ENCODE measurements at places on chromosomes 7 and 10. TPM values are rescaled to one million over a fixed set of nuclear protein-coding genes. Genes with fewer than 3 reads are reported as not detected.

Gene CALML5
- not detected for total RNA-seq

DNA sequence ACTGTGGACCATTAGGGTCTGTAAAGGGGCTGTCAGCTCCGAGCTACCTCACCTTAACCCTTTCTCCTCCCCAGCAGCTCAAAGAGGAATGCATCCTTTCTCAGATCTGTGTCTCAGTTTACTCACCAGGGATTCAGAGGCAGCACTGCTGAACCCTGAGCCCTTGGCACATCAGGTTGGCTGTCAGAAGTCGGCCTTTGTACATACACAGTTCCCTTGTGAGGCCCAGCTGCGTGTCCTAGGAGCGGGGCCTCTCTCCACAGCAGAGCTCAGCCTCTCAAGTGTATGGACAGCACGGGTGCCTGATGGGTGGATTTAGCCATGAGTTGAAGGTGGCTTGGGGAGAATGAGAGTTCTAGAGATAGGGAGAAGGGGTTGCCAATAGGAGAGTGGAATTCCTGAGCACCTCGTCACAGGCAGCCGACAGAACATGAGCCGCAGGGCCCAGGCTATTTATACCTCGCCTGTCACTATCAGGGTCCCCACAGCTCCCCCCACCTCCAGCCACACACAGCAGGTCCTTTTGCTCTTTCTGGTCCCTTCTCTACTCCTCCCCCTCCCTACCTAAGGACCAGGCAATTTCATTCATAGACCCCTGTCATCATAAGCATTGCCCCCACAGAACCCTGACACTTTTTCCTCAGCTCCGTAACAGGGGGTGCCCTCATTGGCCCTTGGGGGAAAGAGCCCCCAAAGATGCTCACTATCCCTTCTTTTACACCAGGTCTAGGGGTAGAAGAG is 2.1 kb upstream of the FLNC start:
- H3K4me1 ChIP-seq = peaks cover 12% of the 10 kb centered on the region
- H3K36me3 ChIP-seq = no peaks in the 10 kb centered on the region
- no peak overlapping the region for H3K4me3 ChIP-seq
- H3K27ac ChIP-seq = no peak overlapping the region
- DNase-seq = no peak
- H3K27me3 ChIP-seq = peaks cover 52% of the 10 kb centered on the region

DNA sequence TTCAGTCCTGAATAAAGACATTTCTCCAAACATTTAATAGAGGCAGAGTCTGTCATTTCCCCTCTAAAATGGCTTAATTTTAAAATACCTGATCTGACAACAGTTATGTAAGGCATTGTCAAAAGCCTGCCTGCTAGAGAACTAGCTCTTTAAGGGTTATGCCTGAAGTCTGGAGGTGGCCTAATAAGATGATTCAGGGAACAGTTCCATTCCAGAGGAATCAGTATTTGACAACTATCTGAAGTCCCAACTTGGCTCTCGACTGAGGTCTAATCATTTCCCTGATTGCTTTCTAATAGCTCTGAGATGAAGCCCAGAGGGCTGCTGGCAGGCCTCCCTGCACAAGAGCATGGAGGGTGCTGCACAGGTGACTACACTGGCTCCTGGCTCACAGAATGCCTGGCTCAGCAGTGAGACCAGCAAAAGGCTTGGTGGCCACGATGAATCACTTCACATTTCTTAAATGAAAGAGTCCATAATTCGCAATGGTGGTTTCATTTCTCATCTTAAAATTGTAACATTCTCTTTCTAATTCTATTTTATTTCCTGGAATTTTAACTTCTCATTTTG is 509.6 kb upstream of the POM121L12 start:
- H3K27ac ChIP-seq = no peak overlapping the region
- no peak for DNase-seq

GRCh38 chr7:80311313-80311712 is 176.7 kb downstream of the GNAI1 start:
- DNase-seq = no peak
- no peaks in the 10 kb centered on the region for H3K27me3 ChIP-seq
- H3K4me3 ChIP-seq = no peak overlapping the region
- no peak overlapping the region for H3K27ac ChIP-seq

- no peaks in the 10 kb centered on the region for H3K27me3 ChIP-seq
- H3K36me3 ChIP-seq = peaks cover 1% of the 10 kb centered on the region
- no peak for DNase-seq
- H3K4me1 ChIP-seq = no peaks in the 10 kb centered on the region
Measured at GRCh38 chr7:19030281-19030680, 87.2 kb downstream of the TWIST1 start.

DNA sequence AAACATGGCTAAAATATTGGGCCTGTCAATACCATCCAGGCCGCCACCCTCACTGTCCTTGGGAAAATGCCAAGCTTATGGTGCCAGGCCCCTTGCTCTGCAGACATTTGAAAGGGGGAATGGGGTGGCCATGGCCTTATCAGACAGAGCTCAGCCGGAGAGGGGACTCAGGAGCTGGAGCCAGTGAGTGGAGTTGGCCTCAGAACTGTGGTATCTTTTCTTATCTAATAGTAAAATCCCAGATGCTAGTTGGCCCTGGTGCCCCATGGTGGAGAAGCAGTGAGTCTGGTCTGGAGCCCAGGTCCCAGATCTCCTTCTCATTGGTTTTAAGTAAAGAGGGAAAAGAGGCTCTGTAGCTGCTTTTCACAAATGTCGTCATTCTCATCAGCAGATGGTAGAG is 49.6 kb upstream of the SORCS3 start:
- DNase-seq = no peak
- no peaks in the 10 kb centered on the region for H3K27me3 ChIP-seq
- H3K36me3 ChIP-seq = no peaks in the 10 kb centered on the region
- peaks cover 12% of the 10 kb centered on the region for H3K4me1 ChIP-seq

Gene AKR1B15
- total RNA-seq = not detected

GRCh38 chr7:31955021-31955420 is 115.2 kb downstream of the PDE1C start:
- no peaks in the 10 kb centered on the region for H3K4me1 ChIP-seq
- no peak for DNase-seq
- H3K27ac ChIP-seq = no peak overlapping the region
- no peaks in the 10 kb centered on the region for H3K36me3 ChIP-seq
- H3K4me3 ChIP-seq = no peak overlapping the region

DNA sequence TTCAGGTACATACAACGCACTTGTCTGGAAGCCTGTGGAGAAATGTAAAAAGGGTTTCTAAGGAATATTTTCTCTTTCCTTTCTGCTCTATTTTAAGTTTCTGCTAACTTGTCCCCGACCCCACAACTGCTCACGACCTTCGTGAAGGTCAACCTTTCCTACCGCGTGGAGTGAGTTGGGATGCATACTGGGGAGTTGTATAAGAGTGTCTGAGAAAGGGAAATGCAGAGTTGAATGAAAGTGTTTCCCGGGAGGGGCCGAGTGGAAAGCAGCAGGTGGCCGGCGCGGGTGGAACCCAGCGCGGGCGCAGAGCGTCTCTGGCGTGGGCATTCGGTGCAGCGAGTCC is 17.9 kb upstream of the ACBD5 start:
- DNase-seq = no peak
- no peak overlapping the region for H3K27ac ChIP-seq
- H3K4me1 ChIP-seq = peaks cover 24% of the 10 kb centered on the region
- H3K4me3 ChIP-seq = peak overlapping the region; percentile 85

DNA sequence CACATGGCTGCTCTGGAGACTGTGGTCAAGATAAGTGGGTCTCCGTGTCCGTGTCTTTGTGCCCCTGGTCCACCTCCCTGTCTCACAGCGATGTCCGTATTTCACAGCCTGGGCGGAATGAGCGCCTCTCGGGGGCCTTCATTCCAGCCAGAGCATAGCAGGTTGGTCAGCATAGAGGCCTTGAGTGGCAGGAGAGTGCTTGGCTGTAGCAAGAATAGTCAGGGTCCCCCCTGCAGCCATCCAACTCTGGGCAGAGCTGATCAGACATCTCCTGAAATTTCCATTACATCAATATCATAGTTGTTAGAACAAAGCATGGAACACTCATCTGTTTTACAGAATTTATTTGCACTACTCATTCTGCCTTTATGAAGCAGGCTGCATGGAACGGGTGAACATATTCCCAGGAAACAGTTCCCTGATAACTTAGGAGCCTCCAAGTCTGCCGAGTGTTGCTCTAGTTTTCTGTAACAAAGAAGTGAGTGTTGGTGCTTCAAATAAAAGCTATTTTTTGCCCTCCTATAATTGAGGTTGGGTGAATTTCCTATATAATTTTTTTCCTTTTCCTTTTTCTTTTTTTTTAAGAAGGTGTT is 255.3 kb downstream of the INHBA start:
- no peak overlapping the region for H3K27ac ChIP-seq
- H3K4me1 ChIP-seq = no peaks in the 10 kb centered on the region
- H3K27me3 ChIP-seq = no peaks in the 10 kb centered on the region

DNA sequence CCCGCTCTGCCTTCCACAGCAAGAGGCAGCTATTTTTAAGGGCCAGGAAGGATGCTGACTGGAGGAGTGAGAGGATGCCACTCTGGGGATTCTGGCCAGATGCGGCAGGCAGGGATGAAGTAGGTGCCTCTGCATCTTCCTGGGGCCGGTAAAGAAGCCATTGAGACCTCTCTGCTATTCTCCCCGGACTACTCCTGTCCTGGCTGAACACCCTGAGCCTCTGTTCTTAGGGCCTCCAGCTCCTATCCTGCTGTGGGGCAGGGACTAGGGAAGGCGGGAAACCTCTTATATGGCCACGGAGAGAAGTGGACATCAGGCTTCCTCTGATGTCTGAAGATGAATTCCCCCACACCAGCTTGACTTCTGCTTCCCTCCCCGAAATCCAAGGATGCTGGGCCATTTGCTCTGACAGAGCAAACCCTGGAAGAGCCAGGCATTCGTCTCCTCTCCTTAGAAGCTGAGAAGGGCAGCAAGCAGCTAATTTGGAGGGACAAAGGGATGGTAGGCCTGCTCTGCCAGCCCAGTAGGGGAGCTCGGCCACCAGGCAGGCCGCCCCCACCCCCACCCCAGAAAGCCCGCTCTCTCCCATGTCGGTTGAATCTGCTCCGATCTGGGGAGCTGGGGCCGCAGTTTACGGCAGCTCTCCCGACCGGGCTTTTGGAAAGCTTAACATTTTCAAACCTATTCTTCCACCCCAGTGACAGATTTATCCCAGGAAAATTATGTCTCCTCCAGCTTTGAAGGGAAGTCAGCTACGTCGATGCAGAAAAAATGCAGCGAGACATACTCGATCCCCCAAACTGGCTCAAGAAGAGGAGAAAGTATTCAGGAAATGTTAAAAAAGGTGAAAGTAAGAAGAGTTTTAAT is 2.8 kb downstream of the FGF8 start:
- peaks cover 69% of the 10 kb centered on the region for H3K27me3 ChIP-seq
- H3K4me3 ChIP-seq = no peak overlapping the region
- peaks cover 10% of the 10 kb centered on the region for H3K36me3 ChIP-seq
- no peak for DNase-seq
- peaks cover 15% of the 10 kb centered on the region for H3K4me1 ChIP-seq
- no peak overlapping the region for H3K27ac ChIP-seq

Gene CHAT
- total RNA-seq = not detected

DNA sequence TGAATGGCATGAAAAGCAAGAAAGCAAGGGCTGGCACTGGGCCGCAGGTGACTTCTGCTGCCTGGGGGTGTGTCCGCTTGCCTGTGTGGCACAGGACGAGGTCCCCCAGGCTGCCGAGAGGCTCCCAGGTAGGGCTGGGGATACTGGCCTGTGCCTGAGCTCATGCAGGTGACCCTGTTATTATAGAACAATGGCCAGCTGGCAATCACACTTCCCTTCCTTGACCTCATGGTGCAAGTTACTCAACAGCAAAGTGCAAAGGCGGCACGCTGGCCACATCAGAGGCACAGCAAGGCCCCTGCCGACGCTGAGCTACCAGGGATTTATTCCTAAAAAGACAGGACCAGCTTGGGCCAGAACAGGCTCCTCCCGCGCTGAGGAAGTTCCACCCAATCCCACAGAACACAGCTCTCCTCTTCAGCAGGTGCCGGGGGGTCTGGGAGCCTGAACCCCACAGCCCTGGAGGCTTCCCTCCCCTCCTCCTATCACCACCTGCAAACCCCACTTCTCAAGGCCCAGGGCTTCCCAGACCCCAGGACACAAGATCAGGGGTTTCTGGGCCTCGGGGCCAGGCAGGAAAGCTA is 1.4 kb upstream of the ADAM8 start:
- H3K4me3 ChIP-seq = peak overlapping the region; percentile 7
- H3K4me1 ChIP-seq = peaks cover 20% of the 10 kb centered on the region
- DNase-seq = no peak
- H3K27ac ChIP-seq = peak overlapping the region; percentile 66
- H3K27me3 ChIP-seq = no peaks in the 10 kb centered on the region

DNA sequence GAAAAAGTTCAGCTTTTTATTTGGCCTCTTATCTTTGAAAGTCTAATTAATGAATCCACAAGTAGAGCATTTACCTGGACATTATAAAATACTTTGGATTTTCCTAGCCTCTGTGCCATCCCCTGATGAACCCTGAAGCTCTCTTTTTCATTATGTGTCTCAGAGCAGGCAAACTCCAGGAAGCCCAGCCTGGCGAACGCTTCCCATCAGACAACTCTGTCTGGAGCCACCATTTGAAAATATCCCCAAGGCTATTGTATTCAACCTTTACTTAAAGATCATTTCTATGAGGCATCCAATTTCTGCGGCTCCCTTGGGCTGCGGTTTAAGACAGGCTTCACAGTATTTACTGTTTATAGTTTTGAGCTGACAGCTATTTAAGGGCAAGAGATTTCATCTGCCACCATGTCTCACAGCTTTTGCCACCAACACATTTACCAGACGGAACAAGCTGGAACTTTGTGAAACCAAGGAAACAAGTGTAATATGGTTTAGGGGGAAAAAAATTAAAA is 257.2 kb upstream of the GLI3 start:
- H3K4me3 ChIP-seq = no peak overlapping the region
- H3K27me3 ChIP-seq = peaks cover 35% of the 10 kb centered on the region
- no peak for DNase-seq
- peaks cover 6% of the 10 kb centered on the region for H3K4me1 ChIP-seq

- no peaks in the 10 kb centered on the region for H3K4me1 ChIP-seq
- no peak overlapping the region for H3K4me3 ChIP-seq
- H3K27me3 ChIP-seq = no peaks in the 10 kb centered on the region
- DNase-seq = no peak
- no peak overlapping the region for H3K27ac ChIP-seq
Measured at GRCh38 chr7:80089366-80089765, 45.3 kb upstream of the GNAI1 start.

- peaks cover 4% of the 10 kb centered on the region for H3K36me3 ChIP-seq
- H3K27ac ChIP-seq = no peak overlapping the region
- no peak for DNase-seq
Measured at GRCh38 chr7:128868624-128869137, 6.0 kb downstream of the ATP6V1F start.

GRCh38 chr10:102705531-102705930 is 8.7 kb downstream of the ARL3 start:
- H3K27me3 ChIP-seq = no peaks in the 10 kb centered on the region
- no peak for DNase-seq
- no peak overlapping the region for H3K4me3 ChIP-seq
- no peak overlapping the region for H3K27ac ChIP-seq
